ENCODE measurements at places on chromosomes 7 and 10. TPM values are rescaled to one million over a fixed set of nuclear protein-coding genes. Genes with fewer than 3 reads are reported as not detected.

The UNC5B gene
- 115 TPM for total RNA-seq

The AGFG2 gene
- total RNA-seq, result 102 TPM

GRCh38 chr10:104548090-104548489 is 93.0 kb upstream of the SORCS3 start:
- DNase-seq, result no peak

DNA sequence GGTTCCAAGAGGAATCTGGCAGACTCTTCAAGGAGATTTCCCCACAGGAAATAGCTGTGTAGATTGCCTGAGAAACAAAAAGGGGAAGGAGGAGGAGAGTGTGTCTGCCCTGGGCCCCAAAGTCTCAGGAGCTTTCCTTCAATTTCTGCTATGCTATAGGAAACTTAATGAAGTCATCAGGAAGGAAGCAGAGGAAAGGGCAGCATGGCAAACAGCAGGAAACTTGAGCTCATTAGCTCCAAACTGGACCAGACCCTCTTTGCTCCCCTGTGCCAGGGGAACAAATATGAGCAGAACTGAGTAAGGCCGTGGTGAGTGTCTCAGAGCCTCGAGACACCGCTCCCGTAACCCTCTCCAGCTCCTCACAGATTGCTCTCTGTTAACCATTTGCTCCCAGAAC is 4.8 kb upstream of the KCNIP2 start:
- no peak for DNase-seq

GRCh38 chr10:69438536-69439349 is 12.5 kb upstream of the TSPAN15 start:
- DNase-seq, result no peak
